Type B pancreatic cell (in vitro differentiated cells): ENCODE measurements at places on chromosomes 13 and 19. TPM values are rescaled to one million over a fixed set of nuclear protein-coding genes. Genes with fewer than 3 reads are reported as not detected.

- no peak overlapping the region for H3K27ac ChIP-seq
- peak overlapping the region; percentile 8 for H3K4me3 ChIP-seq
- H3K27me3 ChIP-seq: peaks cover 8% of the 10 kb centered on the region
- H3K36me3 ChIP-seq: no peaks in the 10 kb centered on the region
- DNase-seq: no peak
These were observed 338.0 kb downstream of the ENOX1 start for GRCh38 chr13:43448605-43449336.

ZNF177 gene
- 4.1 and 10.6 TPM in 2 replicates for total RNA-seq

PSG11 gene
- not detected in 2 replicates for total RNA-seq

GNA15 gene
- total RNA-seq: 1.6 and 3.9 TPM in 2 replicates

GRCh38 chr19:51600940-51601580, 29.1 kb downstream of the SIGLEC5 start:
- no peaks in the 10 kb centered on the region for H3K4me1 ChIP-seq
- no peaks in the 10 kb centered on the region for H3K36me3 ChIP-seq
- H3K4me3 ChIP-seq: no peak overlapping the region
- H3K27me3 ChIP-seq: peaks cover 2% of the 10 kb centered on the region

PRDX2 gene
- total RNA-seq: 416 and 497 TPM in 2 replicates

DNA sequence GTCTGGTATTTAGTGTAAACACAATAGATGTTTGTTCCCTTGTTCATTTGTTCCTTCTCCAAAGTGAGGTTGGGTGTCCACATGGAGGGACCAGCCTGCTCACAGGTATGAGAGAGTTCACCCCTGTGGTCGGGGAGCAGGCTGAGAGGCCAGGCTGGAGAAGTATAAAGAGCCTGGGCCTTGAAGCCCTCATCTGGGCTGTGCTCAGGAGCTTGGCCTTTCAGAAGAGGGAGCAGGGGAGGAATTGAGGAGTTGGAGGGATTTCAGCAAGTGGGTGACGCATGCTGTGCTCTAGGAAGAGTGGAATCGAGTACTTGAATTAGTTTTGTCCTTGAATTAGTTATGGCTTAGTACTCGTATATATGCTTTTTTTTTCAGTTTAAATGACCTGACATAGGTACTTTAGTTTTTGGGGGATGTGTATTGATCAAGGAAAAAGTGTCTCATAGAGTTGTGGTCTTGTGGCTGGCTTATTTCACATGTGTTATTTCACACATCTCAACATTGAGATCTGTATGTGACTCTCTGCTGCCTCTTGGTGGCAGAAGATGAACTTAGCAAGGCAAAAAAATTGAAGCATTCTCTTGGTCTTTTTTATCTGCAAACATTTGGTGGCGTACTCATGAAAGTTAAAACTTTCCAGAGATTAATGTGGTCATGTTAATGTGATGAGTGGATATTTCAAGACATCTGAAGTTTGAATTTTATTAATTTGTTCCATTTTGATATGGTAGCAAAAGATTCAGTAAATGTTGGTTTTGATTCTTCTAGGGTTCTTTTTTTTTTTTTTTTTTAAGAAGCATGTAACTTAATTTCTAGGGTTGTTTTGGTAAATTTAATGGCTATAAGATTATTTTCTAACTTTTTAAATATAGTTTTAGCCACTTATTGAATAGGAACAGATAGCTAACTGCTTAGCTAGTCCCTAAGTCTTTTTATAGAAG, 54.3 kb downstream of the SLAIN1 start:
- no peak overlapping the region for H3K4me3 ChIP-seq
- H3K36me3 ChIP-seq: peaks cover 14% of the 10 kb centered on the region
- H3K27ac ChIP-seq: no peak overlapping the region
- no peaks in the 10 kb centered on the region for H3K27me3 ChIP-seq
- H3K4me1 ChIP-seq: peaks cover 6% of the 10 kb centered on the region

- peaks cover 3% of the 10 kb centered on the region for H3K27me3 ChIP-seq
- H3K36me3 ChIP-seq: no peaks in the 10 kb centered on the region
- peaks cover 4% of the 10 kb centered on the region for H3K4me1 ChIP-seq
- no peak for DNase-seq
- no peak overlapping the region for H3K27ac ChIP-seq
These were observed 11.5 kb downstream of the CCDC124 start for GRCh38 chr19:17944301-17944700.

- H3K27ac ChIP-seq: no peak overlapping the region
- H3K27me3 ChIP-seq: no peaks in the 10 kb centered on the region
- DNase-seq: no peak
- H3K36me3 ChIP-seq: no peaks in the 10 kb centered on the region
- H3K4me3 ChIP-seq: no peak overlapping the region
These were observed 934.3 kb downstream of the DIAPH3 start for GRCh38 chr13:59229401-59229800.

DNA sequence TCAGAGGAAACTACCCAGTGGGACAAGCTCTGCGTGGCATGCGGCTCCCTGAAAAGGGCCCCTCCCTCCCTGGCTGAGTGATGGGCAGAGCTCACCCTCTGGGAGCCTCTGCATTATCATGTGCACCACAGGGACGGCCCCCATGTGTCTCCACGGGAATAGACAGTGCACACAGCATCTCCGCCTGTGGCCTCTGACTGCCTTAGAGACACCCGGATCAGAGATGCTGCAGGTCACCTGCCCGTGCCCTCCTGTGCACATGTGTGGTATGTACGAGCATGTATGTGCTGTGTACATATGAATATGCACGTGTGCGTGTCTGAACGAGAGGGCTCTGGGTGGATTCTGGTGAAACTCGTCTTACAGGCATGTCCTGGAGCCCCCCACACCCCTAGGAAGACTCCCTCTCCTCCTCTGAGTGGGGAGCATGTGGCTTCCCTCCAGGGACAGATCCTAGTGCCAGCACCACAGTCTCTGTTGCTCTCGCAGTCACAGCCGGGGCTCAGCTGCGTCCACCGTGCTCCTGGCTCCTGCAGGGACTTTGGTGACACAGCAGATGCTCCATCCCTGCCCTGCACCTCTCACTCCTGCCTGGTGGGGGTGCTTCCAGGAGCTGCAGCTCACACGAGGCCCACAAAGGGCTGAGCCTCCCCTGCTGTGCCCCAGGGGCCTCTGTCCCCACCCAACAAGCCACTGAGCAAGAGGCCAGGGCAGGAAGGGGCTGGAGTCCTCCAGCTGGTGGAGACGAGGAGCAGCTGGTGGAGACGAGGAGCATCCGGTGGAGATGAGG, 19.6 kb downstream of the C13orf46 start:
- no peak overlapping the region for H3K27ac ChIP-seq
- no peaks in the 10 kb centered on the region for H3K27me3 ChIP-seq
- no peak for DNase-seq
- H3K36me3 ChIP-seq: no peaks in the 10 kb centered on the region
- no peaks in the 10 kb centered on the region for H3K4me1 ChIP-seq
- H3K4me3 ChIP-seq: no peak overlapping the region
